ENCODE measurements at places on chromosomes 5 and 9. TPM values are rescaled to one million over a fixed set of nuclear protein-coding genes. Genes with fewer than 3 reads are reported as not detected.
A peak's percentile ranks its signal among the peaks of the same experiment; 100 is the strongest.

- no peak for DNase-seq
These were observed 1217.3 kb downstream of the MAT2B start for GRCh38 chr5:164722702-164723101.

GRCh38 chr5:15707631-15708030 lies 207.7 kb downstream of the FBXL7 start:
- DNase-seq = no peak

GRCh38 chr5:181063514-181063913 lies 23.4 kb downstream of the BTNL9 start:
- DNase-seq = no peak

DNA sequence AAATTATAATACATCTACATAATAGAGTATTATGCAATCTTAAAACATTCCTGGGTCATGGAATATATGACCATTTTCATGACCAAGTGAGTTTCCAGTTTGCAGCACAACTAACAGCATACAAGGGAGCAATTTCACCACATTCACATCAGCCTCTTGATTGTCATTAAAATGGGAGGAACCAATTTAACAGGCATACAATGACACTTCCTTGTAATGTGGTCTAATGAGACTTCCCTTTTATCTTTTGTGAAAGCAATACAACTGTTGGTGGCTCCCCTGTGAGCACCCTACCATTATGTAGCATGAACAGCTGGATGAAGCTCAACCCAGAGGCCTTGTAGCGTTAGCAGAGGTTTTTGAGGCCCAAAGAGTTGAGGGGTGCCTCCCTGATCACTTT lies 13.6 kb upstream of the TMOD1 start:
- DNase-seq = no peak

DNA sequence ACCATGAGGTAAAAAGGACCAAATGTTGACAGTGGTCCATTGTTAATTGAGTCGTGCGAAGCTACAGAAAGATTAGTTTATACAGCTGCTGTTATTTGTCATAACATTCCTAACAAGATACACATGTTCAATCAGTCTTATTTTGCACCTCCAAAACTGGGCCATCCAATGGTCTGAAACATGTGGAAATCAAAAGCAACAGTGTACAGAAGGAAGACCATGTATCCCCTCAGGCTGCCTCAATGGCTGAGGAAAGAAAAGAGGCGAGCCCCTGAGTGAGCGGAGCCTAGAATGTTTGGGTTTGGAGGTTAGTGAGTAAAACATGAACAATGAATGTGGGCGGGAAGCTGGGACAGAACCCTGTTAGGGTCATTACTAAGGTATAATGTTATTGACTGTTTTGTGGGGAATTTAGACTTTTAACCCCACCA lies 35.6 kb downstream of the NFIB start:
- peak; percentile 96 for DNase-seq

DNA sequence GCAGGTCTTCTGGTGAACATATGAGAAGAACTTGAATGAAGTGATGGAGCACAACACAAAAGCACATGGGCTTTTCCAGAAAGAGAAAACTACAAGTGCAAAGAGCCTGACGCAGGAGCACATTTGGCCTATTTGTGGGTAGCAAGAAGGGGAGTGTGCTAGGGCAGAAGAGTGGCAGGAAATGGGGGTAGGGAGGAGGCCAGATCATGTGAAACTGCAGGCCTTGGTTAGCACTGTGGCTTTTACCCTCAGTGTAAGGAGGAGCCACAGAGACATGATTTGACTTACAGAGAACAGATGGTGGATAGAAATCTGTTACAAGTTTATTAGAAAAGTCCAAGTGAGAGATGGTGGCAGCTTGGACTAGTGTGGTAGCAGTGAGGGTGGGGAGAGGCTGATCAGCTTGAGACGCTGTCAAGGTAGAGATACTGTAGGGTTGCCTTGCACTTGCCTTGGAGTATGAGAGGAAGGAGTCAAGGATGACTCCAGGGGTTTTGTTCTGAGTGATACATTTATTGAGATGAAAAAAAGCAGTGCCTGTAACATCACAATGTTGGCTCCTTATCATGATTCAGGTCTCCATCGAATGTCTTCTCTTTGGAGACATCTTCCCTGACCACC lies 126.7 kb downstream of the PPP2R2B start:
- DNase-seq = no peak

DNA sequence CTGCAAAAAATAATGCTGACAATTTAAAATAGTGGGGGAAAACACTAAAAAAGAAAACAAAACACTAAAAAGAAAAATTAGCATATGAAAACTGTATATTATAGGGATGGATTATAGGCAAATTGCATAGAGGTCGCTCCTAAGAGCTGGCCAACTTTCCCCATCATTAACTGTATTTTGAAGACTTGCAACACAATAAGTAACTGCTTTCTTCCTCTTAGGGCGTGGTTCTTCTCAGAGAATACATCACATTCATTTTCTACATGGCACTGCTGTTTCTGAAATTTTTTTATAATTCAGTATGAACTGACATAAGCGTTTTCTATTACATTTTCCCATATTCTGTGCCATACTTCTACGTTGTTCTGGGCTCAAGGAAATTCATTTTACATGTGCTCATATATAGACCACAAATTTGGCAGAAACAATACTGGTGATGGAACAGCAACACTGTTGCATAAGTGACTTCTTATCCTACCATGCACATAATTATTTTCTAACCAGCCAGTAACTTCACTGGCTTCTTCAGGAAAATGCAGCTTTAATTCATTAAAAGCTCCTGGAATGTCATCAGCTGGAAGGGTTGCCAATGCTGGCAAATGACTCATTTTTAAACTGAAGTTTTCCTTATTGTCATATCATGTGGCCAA lies 171.2 kb upstream of the DMAC1 start:
- no peak for DNase-seq

GRCh38 chr5:140753561-140753960 lies 32.4 kb upstream of the PCDHA1 start:
- DNase-seq = no peak

DNA sequence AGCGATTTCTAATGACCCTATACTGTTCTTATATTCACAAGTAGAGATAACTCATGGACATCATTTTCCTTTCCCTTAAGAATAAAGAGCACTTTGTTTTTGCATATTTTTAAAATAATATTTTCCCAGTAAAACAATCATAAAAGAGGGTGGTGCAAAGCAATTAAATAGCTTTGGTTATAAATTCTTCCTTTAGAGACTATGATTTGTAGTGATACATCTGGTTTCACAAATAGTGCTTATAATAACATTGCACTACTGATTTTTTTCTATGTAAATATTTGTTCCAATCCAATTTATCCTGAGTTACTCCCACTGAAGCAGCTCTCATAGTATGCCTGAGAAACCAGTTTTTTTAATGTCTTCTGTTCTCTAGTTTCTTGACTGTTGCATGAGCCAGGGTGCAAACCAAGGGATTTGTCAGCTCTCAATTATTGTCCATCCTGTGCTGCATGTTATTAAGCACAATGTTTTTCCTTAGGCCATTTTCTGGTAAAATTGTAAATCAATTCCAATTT lies 74.7 kb downstream of the LURAP1L start:
- no peak for DNase-seq

DNA sequence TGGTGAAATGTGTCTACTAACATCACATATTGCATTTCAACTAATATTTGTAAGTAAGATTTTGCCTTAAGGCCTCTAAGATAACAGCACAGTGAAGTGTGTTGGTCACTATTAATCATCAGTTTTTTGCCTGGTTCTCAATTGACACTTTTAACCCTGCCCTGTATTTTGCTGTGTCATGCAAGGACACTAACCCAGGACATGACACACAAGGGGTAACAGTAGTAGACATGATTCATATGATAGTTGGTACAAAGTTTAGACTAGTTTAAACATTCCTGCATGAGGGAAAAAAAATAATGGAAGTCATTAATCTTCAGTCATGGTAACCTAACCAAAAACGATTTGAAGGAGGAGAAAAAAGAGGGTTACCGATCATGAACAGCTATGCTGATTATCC lies 207.0 kb downstream of the DEPDC1B start:
- DNase-seq = no peak

GRCh38 chr5:168073991-168074800 lies 217.2 kb upstream of the WWC1 start:
- peak; percentile 36 for DNase-seq

GRCh38 chr5:157347301-157348048 lies 81.6 kb downstream of the CYFIP2 start:
- no peak for DNase-seq

DNA sequence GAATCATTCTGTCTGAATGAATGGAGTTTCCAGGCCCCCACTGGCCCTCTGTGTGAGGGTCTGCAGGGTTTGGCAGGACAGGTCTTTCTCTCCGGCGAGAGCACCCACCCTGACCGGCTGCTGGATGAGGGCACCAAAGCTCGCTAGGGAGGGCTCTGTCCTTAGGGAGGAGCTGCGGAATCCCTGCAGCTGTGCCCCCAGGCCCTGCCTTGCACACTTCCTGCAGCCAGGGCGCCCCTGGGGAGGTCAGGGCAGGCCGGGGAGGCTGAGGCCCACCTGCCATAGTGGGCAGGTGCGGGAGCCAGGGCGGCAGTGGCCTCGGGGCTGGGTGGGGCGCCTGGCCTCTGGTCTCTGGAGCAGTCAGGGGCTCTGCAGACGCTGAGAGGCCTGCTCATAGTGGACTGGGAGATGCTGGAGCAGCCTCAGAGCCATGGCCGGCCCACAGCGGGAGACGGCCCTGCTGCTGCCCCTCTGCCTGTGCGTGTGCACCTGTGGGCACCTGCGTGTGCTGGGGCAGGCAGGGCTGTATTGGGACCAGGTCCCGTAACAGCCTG lies 36.1 kb downstream of the EXOC3 start:
- no peak for DNase-seq

- no peak for DNase-seq
These were observed 13.0 kb downstream of the NEK6 start for GRCh38 chr9:124270504-124271335.

GRCh38 chr9:292915-293314 lies 78.2 kb downstream of the DOCK8 start:
- no peak for DNase-seq

DNA sequence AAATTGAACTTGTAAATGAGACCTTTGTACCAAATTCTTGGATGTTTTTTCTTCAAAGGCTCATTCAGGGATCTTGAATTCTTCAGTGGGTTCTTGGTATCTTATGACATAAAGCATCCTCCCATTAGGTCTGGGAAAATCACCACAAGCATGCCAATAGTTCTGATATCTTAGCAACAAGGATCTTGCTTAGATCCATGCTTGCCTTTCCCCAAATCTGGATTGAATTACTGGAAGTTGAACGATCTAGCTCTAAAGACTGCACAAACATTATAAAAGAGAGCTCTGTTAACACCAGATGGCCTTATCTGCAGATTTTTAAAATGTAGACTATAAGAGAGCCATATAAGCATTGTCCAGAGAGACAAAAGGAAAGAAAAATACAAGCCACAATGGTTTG lies 266.3 kb downstream of the RAB3C start:
- no peak for DNase-seq

DNA sequence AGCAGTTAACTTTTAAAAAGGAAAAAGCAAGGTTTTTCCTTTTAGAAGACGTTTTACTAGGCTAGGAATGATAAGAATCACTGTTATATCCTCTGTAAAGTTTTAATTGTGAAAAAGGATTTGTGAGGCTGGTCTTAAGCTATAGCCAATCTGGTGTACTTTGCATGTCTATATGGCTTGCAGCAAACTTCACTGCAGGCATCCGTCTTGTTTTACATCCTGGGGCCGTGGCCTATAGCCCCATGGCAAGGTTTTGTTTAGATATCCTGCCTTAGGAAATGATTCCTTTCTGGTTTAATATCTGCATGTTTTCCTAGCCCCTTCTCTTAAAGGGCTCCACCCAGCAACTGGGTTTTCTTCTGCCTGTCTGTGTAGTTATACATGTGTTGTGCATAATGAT lies 272.8 kb downstream of the ICE1 start:
- no peak for DNase-seq

DNA sequence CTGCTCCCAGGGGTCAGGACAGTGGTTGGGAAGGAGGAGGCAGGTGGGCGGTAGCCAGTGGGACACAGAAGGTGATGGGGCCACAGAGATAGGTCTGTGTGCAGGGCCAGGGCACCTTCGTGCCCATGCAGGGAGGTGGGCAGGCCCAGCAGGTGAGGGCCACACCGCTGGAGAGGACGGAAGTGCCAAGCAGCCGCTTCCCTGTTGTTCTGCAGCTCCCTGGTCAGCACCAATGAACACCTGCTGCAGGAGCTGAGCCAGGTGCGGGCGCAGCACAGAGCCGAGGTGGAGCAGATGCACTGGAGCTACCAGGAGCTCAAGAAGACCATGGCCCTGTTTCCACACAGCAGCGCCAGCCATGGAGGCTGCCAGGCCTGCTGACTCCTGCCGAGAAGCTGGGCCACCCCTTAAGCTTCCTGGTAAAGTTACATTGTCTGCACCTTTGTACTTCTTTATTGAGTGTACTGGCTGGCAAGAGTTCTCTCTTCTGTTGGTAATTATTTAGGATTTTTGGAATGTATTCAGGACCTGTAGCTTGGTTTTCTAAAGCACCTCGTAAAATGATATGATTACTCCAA lies 40.3 kb downstream of the TPPP start:
- DNase-seq = no peak

DNA sequence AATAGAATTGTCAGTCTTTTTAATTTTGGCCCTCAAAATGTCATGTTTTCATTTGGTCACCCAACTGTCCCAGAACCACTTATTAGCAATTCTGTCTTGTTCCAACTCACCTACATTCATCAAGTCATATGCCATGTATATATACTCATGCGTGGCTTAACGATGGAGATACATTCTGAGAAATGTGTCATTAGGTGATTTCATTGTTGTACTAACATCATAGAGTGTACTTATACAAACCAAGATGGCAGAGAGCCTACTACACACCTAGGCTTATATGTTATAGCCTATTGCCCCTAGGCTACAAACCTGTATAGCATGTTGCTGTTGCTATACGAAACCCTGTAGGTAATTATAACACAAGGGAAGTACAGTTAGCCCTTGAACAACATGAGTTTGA lies 36.6 kb downstream of the RNF38 start:
- no peak for DNase-seq

EEIG1 gene
- total RNA-seq = 10.3 TPM

CYSRT1 gene
- total RNA-seq = 0.89 TPM

FSTL4 gene
- total RNA-seq = not detected

PPIC gene
- total RNA-seq = 38.7 TPM

PCDHGA3 gene
- not detected for total RNA-seq

ARSI gene
- 45.4 TPM for total RNA-seq

MCIDAS gene
- total RNA-seq = not detected

TMEM250 gene
- 78.4 TPM for total RNA-seq

TAF11L10 gene
- total RNA-seq = not detected

CDO1 gene
- total RNA-seq = not detected
